ENCODE measurements at places on chromosomes 3 and 15.

GRCh38 chr3:173622166-173622565 is 224.6 kb downstream of the NLGN1 start:
- no peak for DNase-seq

GRCh38 chr15:66625974-66626373 is 60.2 kb upstream of the LCTL start:
- DNase-seq, result no peak

GRCh38 chr15:78492872-78493271 is 14.5 kb upstream of the HYKK start:
- no peak for DNase-seq

DNA sequence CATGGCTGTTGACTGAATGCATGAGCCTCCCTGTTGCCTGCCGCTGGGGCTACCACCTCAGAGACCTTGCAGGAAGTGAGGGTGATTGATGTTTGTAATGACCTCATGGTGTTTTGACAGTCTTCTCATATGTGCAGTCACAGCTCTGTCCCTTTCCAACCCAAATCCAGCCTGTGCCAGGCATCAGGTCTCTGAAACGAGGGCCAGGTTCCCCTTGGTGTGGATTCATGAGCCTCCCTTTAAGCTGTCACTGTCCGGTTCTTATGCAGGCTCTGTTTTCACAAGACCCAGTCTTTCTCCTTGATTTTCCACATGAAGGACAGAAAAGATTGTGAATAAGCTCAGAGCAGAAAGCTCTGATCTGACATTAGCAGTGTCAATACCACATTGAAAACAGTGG is 43.1 kb downstream of the CEMIP start:
- no peak for DNase-seq

- no peak for DNase-seq
These were observed 473.7 kb upstream of the ROBO2 start for GRCh38 chr3:76566211-76566534.

- DNase-seq, result no peak
These were observed 51.9 kb upstream of the GAP43 start for GRCh38 chr3:115571413-115571812.

- DNase-seq, result no peak
These were observed 37.0 kb upstream of the CASR start for GRCh38 chr3:122146466-122146865.

GRCh38 chr15:68492855-68493254 is 60.9 kb upstream of the ITGA11 start:
- DNase-seq, result no peak

DNA sequence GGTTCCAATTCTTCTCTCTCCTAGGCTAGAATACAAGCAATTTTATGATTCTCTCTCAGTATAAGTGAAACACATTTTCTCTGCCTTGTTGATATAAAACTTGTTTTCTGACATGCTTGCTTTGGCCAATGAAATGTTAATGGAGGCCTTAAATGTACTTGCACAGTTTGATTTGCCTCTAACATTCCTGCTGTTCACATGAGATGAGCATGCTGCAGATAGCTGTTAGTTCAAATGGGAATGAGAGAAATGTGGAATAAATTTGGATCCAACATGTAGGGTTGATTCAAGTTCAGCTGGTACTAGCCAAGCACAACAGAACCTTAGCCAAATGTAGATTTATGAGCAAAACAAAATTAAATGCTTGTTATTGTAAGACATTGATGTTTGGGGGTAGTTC is 32.6 kb upstream of the FHIT start:
- no peak for DNase-seq

DNA sequence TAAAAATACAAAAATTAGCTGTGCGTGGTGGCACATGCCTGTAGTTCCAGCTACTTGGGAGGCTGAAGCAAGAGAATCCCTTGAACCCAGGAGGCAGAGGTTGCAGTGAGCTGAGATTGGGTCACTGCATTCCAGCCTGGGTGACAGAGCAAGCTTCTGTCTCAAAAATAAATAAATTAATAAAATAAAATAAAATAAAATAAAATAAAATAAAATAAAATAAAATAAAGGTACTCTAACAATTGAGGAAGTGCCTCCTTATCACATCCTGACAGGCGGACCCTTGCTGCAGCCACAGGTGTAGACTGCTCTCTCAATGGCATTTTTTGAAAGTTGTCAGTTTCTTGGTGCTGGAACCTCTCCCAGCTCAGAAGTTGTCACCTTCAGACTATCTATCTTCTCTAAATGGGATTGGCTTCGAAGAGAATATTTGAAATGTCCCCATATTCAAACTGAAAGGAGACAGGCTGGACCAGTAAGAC is 304.1 kb downstream of the RORA start:
- no peak for DNase-seq

Data from stimulated activated CD8-positive, alpha-beta memory T cell treated with anti-CD3 and anti-CD28 coated beads, Interleukin-15, amount 100 ng/mL, for 1 hour (primary cell).